ENCODE measurements at places on chromosomes 16 and 17.

DNA sequence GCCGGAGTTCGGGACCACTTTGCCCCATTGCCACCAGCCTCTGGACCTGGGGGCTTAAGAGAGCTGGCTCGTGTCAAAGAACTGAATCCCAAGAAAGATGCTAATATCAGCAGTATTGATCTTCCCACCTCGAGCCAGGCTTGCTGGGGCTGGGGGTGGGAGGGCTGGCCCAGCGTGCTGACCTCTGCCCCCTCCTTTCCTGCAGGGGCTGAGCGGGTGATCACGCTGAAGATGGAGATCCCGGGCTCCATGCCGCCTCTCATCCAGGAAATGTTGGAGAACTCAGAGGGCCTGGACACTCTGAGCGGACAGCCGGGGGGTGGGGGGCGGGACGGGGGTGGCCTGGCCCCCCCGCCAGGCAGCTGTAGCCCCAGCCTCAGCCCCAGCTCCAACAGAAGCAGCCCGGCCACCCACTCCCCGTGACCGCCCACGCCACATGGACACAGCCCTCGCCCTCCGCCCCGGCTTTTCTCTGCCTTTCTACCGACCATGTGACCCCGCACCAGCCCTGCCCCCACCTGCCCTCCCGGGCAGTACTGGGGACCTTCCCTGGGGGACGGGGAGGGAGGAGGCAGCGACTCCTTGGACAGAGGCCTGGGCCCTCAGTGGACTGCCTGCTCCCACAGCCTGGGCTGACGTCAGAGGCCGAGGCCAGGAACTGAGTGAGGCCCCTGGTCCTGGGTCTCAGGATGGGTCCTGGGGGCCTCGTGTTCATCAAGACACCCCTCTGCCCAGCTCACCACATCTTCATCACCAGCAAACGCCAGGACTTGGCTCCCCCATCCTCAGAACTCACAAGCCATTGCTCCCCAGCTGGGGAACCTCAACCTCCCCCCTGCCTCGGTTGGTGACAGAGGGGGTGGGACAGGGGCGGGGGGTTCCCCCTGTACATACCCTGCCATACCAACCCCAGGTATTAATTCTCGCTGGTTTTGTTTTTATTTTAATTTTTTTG lies 8.5 kb downstream of the GJD3 start:
- no peak for DNase-seq

- DNase-seq, result no peak
Measured at GRCh38 chr16:49534901-49535610, 161.5 kb downstream of the C16orf78 start.

DNA sequence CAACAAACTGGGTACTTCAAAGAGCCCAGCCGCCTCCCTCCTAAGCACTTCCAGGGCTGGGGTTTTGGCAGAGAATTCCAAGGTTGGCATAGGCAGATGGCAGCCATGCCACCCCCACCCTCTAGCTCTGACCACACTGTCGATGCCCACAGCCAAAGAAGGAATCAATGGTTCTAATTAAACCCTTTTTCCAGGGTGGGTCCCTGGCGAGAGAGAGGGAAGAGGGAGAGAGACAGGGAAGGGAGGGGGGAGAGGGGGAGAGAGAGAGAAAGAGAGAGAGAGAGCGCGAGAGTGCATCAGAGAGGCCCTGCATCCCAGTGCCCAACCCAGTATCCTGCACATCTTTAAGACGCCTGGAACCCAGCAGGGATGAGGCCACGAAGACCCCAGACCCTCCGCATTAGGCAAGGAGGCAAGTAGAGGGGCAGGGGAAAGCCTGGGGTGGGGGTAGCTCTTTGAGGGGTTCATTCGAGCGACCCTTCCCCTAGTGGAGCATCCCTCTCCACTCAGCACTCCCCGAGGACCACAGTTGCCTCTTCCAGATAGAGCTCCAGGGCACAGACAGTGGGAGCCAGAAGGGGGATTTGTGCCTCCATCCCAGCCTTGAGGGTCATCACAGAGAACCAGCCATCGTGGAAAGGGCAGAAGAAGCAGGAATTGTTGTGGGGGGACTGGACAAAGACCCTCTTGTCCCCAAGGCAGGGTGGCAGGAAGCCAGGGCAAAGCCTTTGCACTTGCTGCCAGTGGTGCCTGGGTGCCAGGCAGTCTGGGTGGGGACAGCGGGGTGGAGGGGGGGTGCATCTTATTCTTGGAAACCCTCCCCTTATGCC lies 2.6 kb downstream of the SRCIN1 start:
- DNase-seq, result no peak

- DNase-seq, result no peak
Measured at GRCh38 chr17:1108478-1108764, 71.4 kb downstream of the ABR start.

- DNase-seq, result no peak
Measured at GRCh38 chr16:12348733-12349704, 372.5 kb downstream of the SNX29 start.

- DNase-seq, result no peak
Measured at GRCh38 chr17:75011401-75012095, 922 bp upstream of the MRPL58 start.

DNA sequence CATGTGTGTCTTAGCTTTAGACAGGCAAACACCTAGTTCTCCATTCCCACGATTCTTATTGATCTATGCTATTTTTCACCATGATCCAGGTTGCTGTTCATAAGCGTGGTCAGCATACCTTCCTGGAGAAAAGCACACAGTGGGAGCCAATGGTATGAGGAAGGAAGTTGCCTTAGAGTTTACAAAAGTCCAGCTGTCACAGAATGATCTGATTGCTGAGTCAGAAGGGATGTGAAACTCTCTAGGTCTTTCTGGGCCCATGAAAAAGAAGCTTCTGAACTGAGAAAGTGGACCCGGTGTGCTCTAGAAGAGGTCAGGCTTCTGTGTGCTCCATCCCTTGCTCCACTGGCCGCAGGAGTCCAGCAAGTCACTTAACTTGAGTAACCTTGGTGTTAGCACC lies 71.0 kb upstream of the CCL1 start:
- no peak for DNase-seq

DNA sequence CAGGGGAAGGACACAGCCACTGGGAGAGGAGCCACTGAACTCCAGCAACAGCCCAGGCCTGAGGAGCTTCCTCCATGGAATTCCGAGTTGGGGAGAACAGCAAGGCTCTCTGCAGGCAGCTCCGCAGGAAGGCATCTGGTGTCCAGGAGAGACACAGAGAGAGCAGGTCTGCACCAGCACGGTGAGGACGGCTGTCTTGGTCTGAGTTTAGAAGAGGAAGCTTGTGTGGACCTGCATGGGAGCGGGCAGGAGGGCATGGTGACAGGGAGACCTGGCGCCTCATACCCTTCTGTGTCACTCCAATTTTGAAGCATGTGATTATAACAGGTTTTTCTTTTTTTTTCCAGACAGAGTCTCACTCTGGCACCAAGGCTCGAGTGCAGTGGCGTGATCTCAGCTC lies 6.4 kb downstream of the SLC38A10 start:
- DNase-seq, result no peak

- DNase-seq, result no peak
Measured at GRCh38 chr16:55567382-55567781, 898 bp downstream of the CAPNS2 start.

GRCh38 chr17:50635982-50636803 lies 1.5 kb downstream of the ABCC3 start:
- no peak for DNase-seq

DNA sequence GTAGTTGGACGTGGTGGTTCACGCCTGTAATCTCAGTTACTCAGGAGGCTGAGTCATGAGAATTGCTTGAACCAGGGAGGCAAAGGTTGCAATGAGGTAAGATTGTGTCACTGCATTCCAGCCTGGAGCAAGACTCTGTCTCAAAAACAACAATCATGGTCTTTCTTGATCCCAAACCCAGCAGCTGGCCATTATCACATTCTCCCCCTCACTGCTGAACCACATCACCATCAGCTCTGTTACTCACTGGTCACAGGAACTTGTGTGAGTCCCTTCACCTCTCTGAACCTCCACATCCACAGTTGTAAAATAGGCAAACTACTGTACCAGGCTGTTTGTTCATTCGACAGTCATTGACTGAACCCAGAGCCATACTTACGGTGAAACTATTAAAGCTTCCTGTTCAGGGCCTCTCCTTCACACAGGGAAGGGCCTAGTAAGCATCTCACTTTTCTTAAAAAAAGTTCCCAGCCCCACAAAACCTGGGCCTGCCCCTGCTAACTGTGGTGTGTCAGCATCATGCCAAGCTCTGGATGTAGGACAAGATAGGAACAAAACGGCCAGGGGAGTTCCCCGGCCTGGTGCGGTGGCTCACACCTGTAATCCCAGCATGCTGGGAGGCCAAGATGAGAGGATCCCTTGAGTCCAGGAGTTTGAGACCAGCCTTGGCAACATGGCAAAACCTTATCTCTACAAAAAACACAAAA lies 104.7 kb downstream of the COPRS start:
- no peak for DNase-seq

DNA sequence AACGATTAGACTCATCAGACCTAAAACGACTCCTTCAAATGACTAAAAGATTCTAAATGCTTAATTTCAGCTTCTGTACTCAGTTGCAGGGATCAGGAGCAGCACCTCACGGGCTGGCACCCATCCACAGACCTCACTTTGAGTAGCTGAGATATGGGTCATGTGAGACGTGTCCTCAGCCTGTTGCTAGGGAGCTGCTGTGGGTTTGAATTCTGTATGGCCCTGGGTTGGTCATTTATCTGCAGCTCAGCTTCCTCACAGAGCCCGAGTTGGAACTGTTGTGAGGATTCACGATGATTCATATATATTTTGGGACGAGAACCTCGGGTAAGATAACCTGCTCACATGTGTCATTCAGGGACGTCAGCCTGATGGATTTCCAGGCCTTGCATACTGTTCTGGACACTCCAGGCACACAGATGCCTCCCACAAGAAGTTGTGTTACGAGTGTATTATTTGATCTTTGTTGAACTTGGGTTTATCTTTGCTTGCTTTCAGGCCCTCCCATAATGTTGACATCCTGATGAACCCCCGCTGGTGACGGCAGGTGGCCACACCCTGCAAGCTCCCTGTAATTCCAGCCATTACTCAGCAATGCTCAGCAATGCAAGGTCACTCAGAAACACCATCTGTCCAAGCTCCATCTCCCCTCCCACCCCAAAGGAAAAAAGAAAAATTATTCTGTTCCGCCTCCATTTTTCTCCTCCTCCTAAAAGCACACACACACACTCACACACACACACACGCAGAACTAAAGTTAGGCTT lies 137.6 kb downstream of the RBFOX3 start:
- no peak for DNase-seq

DNA sequence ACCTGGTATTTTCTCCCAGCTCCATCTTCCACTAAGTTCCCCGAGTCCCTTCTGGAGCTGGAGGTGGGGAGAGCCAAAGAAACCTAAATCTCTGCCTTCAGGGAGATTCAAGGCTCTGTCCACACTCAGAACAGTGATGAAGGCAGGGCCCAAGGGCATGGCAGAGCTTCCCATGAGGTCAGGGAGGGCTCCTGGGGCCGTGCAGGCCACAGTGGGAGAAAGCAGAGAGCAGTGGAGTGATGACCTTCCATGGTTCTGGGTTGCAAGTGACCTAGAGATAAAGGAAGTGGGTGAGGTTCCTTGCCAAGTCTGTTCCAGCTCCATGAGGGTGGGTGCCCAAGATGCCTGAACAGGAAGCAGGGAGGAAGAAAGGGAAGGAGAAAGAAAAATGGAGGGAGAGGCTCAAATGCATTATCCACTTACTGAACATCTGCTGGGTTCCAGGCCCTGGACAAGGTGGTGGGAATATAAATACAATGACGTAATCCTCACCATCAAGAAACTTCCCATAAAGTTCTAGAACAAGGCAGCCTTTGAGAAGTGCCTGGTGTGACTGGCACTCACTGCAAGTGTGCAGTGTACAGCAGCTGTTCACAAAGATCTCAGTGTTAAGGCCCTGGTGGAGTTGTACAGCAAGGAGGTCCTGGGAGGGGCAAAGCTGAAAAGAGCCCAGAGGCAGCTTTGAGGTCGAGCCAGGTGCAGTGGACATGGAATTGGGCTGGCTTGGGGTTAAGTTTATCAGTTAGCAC lies 13.3 kb downstream of the TBKBP1 start:
- DNase-seq, result no peak

DNA sequence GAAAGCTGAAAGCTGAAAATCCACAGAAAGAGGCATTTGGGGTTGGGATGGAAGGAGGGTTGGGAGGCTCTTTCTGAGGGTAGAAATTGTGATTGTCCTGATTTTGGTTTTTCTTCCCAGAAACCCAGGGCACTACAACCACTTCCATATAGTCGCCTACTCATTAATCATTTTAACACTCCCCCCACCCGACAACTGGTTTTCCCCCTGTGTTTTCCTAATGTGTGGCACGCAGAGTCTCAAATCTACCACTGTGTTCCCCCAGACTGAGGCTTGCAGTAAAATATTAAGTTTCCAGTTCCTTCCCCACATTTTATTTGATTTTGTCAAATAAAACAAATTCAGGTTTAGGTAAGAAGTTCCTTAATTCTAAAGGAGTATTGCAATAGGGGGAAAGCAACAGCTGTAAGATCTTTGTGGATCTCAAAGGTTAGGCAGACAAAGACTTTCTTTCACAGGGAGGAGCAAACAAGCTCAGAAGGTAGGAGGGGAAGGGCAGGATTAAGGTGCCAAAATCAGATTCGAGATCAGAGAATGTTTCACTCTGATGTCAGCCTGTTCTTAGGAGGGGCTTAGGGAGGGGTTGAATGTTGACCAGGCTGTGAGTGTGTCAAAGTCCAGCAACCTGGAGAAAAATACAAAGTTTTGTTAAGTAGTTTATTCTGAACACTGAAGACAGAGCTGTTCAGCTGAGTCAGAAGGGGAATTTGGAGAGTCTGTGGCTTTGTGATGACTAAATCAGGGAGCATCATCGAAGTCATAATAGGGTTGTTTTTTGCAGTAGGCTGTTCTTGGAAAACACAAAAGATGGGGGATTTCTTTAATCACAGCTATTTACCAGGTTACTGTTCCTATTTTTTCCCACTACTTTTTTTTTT lies 3.6 kb downstream of the ZNF267 start:
- peak; percentile 52 for DNase-seq

DNA sequence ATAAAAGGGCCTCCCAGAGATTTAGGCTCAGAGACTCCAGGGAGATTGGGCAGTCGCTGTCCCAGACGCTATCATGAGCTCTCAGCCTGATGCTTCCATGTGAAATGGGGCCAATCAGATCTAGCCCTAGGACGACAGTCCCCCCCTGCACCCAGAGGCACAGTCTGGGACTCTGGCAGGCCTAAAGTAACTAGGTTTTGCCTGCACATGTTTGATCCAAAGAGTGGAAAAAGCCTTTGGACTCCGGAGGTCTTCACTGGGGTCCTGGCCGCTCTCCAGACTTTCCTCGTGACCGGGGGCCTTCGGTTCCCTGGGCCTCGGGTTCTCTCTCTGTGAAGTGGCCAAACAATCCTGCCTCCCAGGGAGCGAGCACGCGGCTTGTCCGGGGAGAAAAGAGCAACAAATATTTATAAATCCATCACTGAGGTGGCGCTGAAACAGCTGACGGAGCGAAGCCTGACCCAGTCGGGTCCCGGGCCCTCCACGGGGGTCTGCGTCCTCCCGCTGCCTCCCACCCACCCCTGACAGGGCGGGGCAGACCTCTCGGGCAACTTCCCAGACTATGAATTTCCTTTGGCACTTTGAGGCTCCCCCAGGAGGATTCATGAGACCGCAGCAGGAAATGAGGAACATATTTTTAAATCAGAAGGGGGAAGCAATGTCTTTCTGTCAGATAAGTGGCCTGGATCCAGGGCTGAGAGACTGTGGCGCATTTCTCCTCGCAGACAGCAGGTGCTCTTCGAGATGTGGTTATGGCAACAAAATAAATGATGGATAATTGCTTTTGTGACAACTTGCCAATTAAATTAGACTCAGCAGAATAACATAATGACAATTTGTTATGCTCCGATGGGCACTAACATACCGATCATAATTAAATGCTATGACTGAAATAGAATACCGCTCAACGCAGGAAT lies 38.9 kb downstream of the MRPS23 start:
- no peak for DNase-seq
